Astrocyte (in vitro differentiated cells and primary cell): ENCODE measurements at places on chromosomes 5 and 9. TPM values are rescaled to one million over a fixed set of nuclear protein-coding genes. Genes with fewer than 3 reads are reported as not detected.

GRCh38 chr5:177357459-177358351, at the start of gene RGS14:
TSS of gene RGS14 (plus strand) at chr5:177357924. CDS start at chr5:177358025, 101 bp downstream.
- no peak within 1 kb of the TSS for H3K27ac ChIP-seq
- no peak within 1 kb of the TSS for H3K4me3 ChIP-seq
- H3K36me3 ChIP-seq = no peaks in the 10 kb centered on the region
- H3K27me3 ChIP-seq = no peaks in the 10 kb centered on the region
- peak; percentile 55 for DNase-seq
- peaks cover 8% of the 10 kb centered on the region for H3K4me1 ChIP-seq

GRCh38 chr5:11075035-11075805, 314.2 kb upstream of the DAP start:
- no peaks in the 10 kb centered on the region for H3K4me1 ChIP-seq
- DNase-seq = no peak
- no peaks in the 10 kb centered on the region for H3K36me3 ChIP-seq

DNA sequence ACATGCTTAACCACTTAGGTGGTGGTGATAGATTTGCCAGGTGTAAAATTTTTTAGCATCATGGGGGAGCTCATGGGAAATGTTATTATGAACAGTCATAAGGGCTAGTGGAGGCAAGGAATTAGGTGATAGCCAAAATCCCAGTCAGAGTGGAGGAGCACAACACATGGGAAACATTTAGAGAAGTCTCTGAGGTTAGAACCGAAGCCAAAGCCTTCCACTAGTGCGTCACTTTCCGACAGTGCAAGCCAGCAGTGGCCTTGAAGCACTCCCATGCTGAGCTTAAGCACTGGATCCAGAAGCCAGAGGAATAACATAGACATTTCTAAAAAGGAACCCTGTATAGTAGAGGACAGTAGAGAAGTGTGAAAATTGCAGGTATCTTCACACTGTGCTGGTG, 101.5 kb upstream of the SNX2 start:
- H3K27ac ChIP-seq = no peak overlapping the region
- H3K4me1 ChIP-seq = no peaks in the 10 kb centered on the region
- no peaks in the 10 kb centered on the region for H3K27me3 ChIP-seq
- DNase-seq = peak; percentile 10
- H3K4me3 ChIP-seq = no peak overlapping the region
- H3K36me3 ChIP-seq = no peaks in the 10 kb centered on the region

SYNPO gene
- total RNA-seq = 40.2 and 68.9 TPM in 2 replicates

DNA sequence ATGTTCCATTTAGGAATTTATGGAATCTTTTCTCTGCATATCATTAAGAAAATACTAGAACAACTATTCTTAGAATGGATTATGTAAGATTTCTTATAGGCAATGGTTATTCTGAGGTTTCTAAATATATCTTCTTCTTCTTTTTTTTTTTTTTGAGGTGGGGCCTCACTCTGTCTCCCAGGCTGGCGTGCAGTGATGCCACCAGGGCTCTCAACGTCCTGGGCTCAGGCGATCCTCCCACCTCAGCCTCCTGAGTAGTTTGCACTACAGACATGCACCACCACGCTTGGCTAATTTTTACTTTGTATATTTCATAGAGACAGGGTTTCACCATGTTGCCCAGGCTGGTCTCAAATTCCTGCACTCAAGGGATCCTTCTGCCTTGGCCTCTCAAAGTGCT, 137.2 kb downstream of the SREK1 start:
- H3K27ac ChIP-seq = no peak overlapping the region
- peaks cover 2% of the 10 kb centered on the region for H3K27me3 ChIP-seq
- H3K4me3 ChIP-seq = no peak overlapping the region
- H3K36me3 ChIP-seq = no peaks in the 10 kb centered on the region
- no peak for DNase-seq

BICD2 gene
- total RNA-seq = 45.9 and 48.2 TPM in 2 replicates

- peaks cover 38% of the 10 kb centered on the region for H3K4me1 ChIP-seq
- H3K36me3 ChIP-seq = no peaks in the 10 kb centered on the region
- no peak overlapping the region for H3K4me3 ChIP-seq
- peak overlapping the region; percentile 86 for H3K27ac ChIP-seq
These were observed 143.9 kb upstream of the STC2 start for GRCh38 chr5:173472164-173472563.

- DNase-seq = no peak
- no peaks in the 10 kb centered on the region for H3K27me3 ChIP-seq
- H3K36me3 ChIP-seq = no peaks in the 10 kb centered on the region
- H3K4me3 ChIP-seq = no peak overlapping the region
These were observed 69.9 kb downstream of the PLPPR1 start for GRCh38 chr9:101098392-101098791.

GRCh38 chr9:99076483-99077171, 28.3 kb upstream of the TGFBR1 start:
- H3K27me3 ChIP-seq = no peaks in the 10 kb centered on the region
- H3K36me3 ChIP-seq = no peaks in the 10 kb centered on the region
- no peak overlapping the region for H3K4me3 ChIP-seq
- peaks cover 16% of the 10 kb centered on the region for H3K4me1 ChIP-seq

JAKMIP2 gene
- total RNA-seq = 15.1 and 19.3 TPM in 2 replicates
